Thymus (tissue), 14 donors: ENCODE measurements at places on chromosomes 12 and 14. TPM values are rescaled to one million over a fixed set of nuclear protein-coding genes. Genes with fewer than 3 reads are reported as not detected.
A peak's percentile ranks its signal among the peaks of the same experiment; 100 is the strongest.

DNA sequence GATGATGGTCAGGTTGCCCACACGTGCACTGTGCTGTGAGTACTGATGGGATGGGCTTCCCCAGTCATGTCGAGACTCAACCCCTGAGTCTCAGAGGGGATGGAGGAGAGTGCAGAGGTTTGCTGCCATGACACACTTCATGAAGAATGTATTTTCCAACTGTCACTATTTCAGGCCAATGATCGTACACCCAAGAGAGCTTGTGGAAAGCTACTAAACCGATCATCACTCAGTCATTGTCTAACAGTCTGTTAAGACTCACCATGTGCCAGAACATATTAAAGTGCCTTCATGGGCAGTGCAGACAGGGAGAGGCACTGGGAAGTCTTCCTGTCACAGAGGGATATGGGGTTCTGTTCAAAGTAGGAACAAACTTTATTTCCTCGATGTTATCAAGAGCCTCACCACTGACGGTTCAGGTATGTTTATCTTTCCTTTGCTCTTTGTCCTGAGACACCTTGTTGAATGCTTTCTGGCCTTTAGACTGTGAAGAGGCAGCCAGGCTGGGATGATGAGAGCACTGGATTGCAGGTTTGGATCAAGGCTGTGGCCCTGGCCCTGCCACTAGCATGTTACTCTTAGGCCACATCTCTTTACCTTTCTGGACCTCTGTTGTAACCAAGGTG lies 41.6 kb upstream of the NTF3 start:
- DNase-seq = no peak

- DNase-seq = no peak
Measured at GRCh38 chr14:59245809-59246295, 57.4 kb downstream of the DAAM1 start.

GRCh38 chr14:75303381-75303789 lies 24.8 kb downstream of the FOS start:
- DNase-seq = peak; percentile 77

DNA sequence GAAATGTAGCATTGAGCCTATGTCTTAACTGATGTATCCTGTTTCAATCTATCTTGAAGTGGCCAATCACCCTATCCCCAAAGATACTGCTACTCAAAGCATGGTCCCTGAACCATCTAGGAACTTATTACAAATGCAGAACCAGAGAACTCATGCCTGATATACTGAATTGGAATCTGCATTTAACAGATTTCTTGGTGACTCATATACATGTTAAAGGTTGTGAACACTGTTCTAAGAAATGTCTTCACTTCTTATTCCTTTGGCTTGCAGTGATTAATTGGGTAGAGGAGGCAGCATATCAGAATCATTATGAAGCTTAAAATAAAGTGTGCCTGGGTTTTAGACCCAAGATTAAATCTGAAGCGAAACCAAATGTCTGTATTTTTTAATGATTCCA lies 795.6 kb downstream of the DIO2 start:
- no peak for DNase-seq

DNA sequence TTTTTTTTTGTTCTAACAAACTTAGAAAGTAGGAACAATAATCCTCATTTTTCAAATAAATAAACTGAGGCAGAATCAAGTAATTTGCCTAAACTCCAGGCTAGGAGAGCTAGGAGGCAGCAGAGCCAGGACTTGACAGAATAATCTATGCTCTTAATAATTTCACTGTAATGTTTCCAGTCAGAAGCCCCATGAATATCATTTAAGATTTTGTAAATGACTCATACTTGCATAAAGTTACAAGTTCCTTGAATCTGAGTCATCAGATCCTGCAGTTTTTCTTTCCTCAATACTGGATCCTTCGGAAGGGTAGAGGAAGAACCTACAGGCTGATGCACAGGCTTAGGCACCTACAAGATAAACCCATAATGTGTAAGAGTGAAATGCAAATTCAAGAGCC lies 29.0 kb downstream of the CAPRIN2 start:
- no peak for DNase-seq

- DNase-seq = no peak
Measured at GRCh38 chr14:93838238-93838637, 50.0 kb upstream of the PRIMA1 start.

DNA sequence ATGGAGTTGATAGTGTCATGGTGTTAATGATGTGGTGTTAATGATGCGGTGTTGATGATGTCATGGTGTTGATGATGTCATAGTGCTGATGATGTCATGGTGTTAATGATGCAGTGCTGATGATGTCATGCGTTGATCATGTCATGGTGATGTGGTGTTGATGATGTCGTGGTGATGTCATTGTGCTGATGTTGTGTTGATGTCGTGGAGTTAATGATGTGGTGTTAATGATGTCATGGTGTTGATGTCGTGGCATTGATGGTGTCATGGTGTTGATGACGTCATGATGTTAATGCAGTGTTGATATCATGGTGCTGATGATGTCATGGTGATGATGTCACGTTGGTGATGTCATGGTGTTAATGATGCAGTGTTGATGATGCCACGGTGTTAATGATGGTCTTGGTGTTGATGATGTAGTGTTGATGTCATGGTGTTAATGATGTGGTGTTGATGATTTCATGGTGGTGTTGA lies 49.1 kb upstream of the RIMBP2 start:
- no peak for DNase-seq

DNA sequence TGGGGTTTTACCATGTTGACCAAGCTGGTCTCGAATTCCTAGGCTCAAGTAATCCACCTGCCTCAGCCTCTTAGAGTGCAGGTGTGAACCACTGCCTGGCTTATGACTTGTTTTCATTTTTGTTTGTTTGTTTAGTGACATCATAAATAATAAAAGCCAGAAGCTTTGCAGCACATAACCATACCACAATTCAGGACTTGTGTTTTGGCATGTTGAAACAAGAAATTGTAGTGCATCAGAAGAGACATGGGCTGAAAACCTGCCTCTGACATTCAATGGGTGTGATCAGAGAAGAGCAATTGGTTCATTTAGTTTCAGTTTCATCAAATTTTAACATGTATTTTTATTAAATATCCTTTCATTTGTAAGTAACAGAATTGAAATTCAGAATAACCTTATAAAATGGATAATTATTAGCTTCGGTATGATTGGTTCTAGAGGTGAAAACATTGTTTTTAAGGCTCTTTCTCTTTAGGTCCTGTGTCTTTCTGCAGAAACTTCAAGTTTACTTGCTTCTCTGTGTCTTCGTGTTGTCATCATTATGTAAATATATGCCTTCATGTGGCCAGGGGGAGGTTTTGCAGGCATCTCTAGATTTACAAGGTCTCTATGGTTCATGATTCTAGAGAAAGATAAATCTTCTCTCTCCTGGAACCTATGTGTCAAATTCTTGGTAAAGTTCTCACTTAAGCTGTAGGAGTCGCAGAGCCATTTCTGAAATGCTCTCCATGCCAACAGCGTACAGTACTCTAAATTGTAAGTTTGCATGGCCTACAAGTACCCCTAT lies 312.0 kb downstream of the KCNC2 start:
- no peak for DNase-seq

GRCh38 chr14:57390806-57391516 lies 575 bp downstream of the NAA30 start:
- DNase-seq = peak; percentile 66

DNA sequence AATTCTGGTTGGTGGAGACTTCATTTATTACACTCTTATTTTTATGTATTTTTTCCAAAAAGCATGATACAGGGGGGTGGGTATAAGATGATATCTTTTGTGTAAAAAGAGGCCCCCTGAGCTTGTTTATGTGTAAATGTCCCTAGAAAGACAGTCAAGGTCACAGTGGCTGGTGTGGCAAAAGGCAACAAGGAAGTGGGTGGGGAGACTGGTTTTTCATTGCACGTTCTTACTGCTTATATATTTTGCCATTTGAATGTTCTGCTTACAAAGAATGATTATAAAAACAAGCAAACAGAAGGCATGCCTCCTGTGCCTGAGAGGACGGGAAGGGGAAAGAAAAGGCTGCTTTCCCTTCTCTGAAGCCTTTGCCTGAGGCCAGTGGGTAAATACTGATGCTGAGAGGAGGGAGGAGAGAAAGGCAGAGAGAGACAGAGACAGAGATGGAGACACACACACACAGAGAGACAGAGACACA lies 24.1 kb upstream of the ADIPOR2 start:
- DNase-seq = no peak

- peak; percentile 54 for DNase-seq
Measured at GRCh38 chr14:74038020-74038859, 19.1 kb downstream of the BBOF1 start.

DNA sequence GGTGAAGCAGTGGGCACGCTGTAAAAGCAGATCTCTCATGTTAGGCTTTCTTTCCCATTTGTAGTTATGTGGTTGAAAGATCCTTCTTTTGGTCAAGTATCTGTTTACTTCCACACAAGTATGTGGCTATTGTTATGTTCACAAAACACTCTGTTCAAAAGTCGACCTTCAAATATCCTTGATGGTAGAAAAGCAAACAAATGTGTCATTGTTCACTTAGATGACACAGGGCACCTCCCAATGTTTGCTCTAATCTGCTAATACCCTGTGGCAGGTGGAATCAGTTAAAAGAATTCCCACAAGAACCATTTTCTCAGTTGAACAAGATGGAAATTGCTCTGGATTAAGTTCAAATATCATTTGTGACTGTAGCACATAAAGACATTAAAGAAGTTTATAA lies 43.6 kb upstream of the NAA30 start:
- DNase-seq = no peak

GRCh38 chr12:92216092-92216491 lies 70.4 kb upstream of the BTG1 start:
- no peak for DNase-seq

DNA sequence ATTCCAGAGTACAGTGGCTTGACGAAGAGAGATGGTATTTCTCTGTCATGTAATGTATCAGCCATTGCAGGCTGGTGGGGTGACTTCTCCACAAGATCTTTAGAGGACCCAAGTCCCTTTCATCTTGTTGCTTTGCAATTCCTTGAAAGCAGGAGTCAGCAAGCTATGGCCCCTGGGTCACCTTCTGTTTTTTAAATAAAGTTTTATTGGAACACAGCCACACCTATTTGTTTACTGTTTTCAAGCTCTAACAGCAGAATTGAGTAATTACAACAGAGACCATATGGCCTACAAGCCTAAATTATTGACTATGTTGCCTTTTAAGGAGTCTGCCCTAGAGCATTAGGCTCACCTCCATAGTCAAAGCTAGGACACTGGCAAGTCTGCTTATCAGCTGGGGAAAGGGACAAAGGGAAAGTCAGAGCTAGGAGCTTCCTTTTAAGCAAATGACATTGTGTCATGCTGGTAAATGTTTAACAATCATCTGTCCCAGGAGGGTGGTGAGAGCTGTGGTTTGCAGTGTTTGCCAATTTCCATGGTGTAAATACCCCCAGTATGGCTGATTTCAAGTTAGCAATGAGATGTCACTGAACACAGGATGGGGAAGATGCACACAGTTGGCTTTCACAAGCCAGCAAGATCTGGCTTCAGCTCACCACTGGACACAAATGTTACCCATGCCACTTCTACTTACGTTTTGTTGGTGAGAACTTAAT lies 87.7 kb upstream of the PWP1 start:
- no peak for DNase-seq

DNA sequence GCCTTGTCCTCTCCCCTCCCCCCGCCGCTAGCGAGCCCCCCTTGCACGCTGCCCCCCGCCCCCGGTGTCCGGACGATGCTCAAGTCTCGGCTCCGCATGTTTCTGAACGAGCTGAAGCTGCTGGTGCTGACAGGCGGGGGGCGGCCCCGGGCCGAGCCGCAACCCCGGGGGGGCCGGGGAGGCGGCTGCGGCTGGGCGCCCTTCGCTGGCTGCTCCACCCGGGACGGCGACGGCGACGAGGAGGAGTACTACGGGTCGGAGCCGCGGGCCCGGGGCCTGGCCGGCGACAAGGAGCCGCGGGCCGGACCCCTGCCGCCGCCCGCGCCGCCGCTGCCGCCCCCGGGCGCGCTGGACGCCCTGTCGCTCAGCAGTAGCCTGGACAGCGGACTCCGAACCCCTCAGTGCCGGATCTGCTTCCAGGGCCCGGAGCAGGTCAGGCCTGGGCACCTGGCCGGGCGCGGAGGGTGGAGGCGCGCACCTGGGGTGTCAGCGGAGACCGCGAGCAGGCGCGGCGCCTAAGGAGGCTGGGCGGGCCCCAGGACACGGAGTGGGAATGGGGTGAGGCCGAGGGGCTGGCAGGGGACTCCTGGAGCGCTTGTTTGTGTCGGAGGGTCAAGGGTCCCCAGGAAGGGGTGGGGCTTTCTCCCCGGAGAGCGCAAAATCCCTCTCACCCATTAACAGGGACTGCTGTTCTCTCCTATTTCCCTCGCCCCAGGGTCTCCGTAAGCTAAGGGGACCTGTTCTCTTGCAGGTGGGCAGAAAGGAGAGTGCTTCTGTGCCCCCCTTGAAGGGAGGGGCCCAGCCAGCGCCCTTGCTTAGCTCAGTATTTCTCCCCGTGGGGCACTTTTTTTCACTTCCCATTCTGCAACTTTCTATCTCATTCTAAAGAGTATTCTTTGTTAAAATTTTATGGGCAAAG lies 810 bp downstream of the MARCHF9 start:
- no peak for DNase-seq

GRCh38 chr12:92796650-92797049 lies 93.9 kb downstream of the PLEKHG7 start:
- no peak for DNase-seq

GRCh38 chr14:73741386-73741875 lies 27.2 kb upstream of the PNMA1 start:
- peak; percentile 82 for DNase-seq

- DNase-seq = no peak
Measured at GRCh38 chr14:80981156-80981555, 25.7 kb downstream of the TSHR start.

- DNase-seq = no peak
Measured at GRCh38 chr14:36556811-36557433, 25.5 kb downstream of the NKX2-8 start.

DNA sequence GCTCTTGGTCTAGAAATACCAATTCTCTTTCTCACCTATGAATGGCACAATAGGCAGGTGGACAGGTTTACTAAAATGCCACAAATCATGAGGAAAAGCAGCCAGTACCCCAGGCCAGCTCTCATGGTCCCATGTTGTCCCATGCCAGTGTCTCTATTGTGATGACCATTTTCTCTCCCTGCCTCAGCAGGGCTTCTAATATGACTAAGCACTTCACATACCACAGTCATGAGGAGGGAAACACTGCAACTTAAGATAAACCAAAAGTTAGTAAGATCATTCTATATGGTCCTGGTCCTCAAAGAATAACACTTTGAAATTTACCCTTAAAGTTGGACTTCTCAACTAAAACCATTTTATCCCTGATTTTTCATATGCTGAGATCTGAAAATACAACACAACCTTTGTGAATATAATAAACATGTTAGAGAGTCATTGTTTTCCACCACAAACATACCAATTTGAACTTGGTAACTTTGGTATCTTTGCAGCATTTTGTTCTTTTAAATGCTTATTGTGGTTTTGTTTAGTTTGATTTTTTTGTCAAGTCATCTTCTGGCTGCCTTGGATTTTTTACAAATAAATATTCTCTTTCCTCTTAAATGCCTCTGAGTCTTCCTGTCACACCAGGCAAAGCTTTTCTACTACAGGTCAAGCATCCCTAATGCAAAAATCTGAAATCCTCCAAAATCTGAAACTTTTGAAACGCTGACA lies 3.6 kb downstream of the TTC5 start:
- no peak for DNase-seq

Gene RDH12
- total RNA-seq = 0.24 TPM

Gene KLRC1
- total RNA-seq = 0.80 TPM

Gene NAV3
- total RNA-seq = 5.4 TPM

Gene ACYP1
- 24.8 TPM for total RNA-seq

Gene DEGS2
- 0.38 TPM for total RNA-seq

Gene FAIM2
- total RNA-seq = 0.24 TPM

Gene WNT1
- total RNA-seq = not detected

Gene AKAP3
- 0.76 TPM for total RNA-seq

Gene RHEBL1
- 3.2 TPM for total RNA-seq

Gene ARL1
- 46.6 TPM for total RNA-seq

Gene PLXNC1
- total RNA-seq = 11.0 TPM

Gene PTCSC3
- not detected for total RNA-seq

Gene LRRC10
- 0.05 TPM for total RNA-seq
